ENCODE measurements at places on chromosomes 6 and 20.

- DNase-seq: no peak
These were observed 130.4 kb downstream of the PTPRK start for GRCh38 chr6:128389820-128390534.

DNA sequence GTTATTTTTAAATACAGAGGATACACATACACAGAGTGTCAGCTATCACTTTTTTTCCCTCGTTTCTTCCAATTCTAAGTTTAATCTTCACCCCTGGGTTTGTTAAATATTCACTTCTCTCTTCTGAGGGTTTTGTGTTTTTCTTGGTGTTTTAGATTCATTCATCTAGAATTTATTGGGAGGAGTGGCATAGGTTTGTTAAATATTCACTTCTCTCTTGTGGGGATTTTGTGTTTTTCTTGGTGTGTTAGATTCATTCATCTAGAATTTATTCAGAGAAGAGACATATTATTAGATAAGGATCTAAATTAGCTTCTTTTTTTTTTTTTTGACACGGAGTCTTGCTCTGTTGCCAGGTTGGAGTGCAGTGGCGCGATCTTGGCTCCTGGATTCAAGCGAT, 3.9 kb downstream of the GTF2H5 start:
- DNase-seq: no peak

DNA sequence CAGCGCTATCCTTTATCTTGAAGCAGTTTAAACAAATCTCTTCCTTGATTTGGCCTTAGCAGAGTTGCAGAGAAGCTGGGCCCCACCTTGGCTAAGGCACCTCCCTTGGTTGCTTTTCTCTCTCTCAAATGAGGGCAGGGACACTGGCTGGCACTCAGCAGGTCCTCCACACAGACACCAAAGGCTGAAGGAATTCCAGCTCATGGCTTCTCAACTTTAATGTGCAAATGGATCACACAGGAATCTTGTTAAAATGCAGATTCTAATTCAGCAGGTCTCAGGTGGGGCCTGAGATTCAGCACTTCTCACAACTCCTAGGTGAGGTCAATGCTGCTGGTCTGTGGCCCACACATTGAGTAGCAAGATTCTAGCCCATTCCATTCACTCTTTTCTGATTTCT, 25.7 kb downstream of the RIMS4 start:
- DNase-seq: no peak

DNA sequence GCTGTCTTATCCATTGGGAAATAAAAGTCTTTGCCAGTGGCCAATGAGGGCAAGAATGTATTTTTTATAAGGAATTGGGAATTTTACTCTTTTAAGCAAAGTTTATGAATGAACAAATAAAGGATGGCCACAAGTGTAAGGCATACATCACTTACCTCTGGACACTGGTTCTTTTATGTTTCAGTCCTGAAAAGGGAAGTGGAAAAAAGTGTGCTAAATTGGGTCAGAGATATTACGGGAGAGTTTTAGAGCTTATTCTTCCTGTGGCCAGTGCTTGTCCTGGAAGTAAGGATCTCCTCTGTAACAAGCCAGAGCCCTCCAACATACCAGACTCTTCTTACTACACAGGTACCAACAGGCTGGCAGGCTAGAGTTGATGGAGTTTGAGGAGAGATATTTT, 22.5 kb upstream of the RIPK1 start:
- no peak for DNase-seq

GRCh38 chr6:170503414-170503761, 49.7 kb downstream of the PSMB1 start:
- no peak for DNase-seq

- no peak for DNase-seq
These were observed 28.5 kb upstream of the MPC1 start for GRCh38 chr6:166411271-166411670.

- no peak for DNase-seq
These were observed 179.6 kb upstream of the CCN2 start for GRCh38 chr6:132130626-132131298.

DNA sequence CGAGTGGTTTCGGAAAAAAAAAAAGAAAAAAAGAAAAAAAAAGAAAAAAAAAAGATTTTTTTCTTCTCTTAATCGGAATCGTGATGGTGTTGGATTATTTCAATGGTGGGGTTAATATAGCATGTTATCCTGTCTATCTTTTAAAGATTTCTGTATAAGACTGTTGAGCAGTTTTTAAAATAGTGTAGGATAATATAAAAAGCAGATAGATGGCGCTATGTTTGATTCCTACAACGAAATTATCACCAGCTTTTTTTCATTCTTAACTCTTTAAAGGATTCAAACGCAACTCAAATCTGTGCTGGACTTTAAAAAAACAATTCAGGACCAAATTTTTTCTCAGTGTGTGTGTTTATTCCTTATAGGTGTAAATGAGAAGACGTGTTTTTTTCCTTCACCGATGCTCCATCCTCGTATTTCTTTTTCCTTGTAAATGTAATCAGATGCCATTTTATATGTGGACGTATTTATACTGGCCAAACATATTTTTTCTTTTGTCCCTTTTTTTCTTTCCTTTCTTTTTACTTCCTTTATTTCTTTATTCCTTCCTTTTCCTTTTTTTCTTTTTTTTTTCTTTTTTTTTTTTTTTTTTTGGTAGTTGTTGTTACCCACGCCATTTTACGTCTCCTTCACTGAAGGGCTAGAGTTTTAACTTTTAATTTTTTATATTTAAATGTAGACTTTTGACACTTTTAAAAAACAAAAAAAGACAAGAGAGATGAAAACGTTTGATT, 3.6 kb downstream of the SOX4 start:
- no peak for DNase-seq

DNA sequence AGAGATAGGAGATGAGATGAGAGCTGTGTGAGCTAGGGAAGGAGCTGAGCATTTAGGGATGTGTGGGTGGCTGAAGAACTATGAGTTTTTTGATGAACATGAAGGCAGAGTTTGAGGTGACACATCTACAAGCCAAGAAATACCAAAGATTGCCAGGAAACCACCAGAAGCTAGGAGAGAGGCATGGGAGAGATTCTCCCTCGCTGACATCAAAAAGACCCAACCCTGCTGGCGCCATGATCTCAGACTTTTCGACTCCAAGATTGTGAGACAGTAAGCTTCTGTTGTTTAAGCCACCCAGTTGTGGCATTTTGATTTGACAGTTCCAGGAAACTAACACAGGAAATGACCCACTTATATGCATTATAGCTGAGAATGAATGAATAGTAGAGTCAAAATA, 790.9 kb downstream of the TFAP2A start:
- no peak for DNase-seq

DNA sequence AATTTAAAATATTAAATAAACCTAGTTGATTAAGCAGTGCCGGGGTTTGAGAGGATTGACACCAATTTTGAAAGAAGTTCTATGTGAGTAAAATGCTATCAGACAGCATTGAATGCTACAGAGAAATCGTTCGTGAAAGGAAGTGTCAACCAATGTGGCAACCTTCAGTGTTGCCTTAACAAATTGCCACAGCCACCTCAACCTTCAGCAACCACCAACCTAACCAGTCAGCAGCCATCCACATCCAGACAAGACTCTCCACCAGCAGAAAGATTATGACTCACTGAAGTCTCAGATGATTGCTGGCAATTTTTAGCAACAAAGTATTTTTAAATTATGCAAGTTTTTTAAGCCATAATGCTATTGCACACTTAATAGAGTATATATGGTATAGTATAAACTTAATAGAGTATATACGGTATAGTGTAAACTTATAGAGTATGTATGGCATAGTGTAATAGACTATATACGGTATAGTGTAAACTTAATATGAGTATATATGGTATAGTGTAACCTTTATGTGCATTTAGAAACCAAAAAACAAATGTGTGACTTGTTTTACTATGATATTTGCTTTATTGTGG, 65.3 kb upstream of the ID4 start:
- DNase-seq: no peak

- no peak for DNase-seq
These were observed 83.0 kb downstream of the HFE start for GRCh38 chr6:26170181-26170580.

GRCh38 chr20:35444226-35444625, 6.2 kb upstream of the GDF5 start:
- no peak for DNase-seq

GRCh38 chr20:53344891-53345290, 248.7 kb downstream of the ZNF217 start:
- DNase-seq: no peak

DNA sequence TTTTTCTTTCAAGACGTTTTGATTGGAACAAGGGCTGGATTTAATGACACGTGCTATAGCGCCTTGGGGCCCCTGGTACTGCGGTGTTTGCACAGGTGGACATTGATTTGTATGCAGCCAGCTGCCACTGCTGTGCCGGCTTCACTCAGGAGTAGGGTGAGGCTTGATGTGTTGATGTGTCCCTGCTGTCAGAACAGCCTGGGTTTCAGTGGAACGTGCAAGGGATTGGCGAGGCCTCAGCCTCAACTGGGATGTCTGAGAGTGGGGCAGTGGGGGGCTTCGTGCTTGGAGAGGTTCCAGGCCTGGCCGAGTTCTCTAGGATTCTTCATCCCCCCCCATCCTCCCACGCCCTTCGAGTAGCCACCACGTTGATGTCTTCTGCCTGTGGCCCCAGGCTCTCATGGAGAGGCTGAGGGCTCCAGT, 23.0 kb downstream of the PYGB start:
- DNase-seq: no peak

GRCh38 chr6:84816741-84817140, 52.3 kb upstream of the TBX18 start:
- DNase-seq: no peak

DNA sequence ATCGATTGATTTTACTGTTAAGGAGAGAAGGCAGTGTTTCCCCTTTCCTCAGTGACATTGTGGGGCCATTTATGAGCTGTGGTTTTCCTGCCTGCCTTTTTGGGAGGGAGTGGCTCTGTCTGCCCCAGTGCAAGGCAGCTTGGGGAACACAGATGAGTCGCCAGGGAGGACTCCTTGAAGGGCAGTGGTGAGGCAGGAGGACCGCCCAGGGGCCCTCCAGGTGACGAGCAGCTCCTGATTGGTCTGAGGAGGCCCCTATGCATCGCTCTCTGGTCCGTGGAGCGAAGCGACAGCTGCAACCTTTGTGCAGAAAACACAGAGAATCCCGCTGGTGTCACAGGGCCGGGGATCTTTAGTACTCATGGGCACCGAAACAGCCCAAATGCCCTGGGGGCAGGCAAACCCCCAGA, 100.3 kb downstream of the TMEM242 start:
- DNase-seq: no peak

- no peak for DNase-seq
These were observed 119.0 kb downstream of the ADGRG6 start for GRCh38 chr6:142420802-142421201.

GRCh38 chr20:40961176-40961575, 67.4 kb upstream of the TOP1 start:
- no peak for DNase-seq

- DNase-seq: peak; percentile 12
These were observed 14.0 kb downstream of the UST start for GRCh38 chr6:148760568-148761526.

DNA sequence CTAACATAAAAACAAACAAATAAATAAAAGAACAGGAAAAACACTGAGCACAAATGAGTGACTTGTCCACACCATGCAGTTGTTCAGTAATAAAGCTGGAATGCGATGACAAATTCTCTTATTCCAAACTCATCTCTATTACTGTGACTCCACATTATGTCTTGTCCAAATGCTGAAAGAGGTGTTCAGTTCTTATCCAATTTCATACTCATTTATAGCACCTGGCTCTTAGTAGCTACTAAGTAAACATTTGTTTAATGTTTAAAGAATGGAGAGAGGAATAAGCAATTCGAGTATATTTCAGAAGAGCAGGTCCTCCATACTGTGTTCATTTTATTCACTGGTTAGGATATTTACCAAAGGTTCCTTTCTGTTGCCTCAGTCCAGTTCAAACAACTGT, 439.0 kb upstream of the JAG1 start:
- DNase-seq: no peak

DNA sequence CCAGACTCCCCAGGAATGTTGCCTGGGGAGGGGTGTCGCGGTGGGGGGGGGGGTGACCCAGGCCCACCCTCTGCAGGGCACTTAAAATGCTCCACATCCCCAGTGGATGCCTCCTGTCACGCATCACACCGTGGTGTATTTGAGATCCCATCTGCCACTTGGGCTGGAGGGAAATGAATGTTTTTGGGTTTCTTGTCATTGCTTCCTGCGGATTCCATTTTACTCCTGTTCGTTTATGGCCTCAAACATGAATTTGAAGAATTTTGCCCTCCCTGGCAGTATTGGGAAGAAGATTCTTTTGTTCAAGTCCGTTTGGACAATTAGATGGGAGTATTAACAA, 544 bp upstream of the KHDC1 start:
- no peak for DNase-seq

DNA sequence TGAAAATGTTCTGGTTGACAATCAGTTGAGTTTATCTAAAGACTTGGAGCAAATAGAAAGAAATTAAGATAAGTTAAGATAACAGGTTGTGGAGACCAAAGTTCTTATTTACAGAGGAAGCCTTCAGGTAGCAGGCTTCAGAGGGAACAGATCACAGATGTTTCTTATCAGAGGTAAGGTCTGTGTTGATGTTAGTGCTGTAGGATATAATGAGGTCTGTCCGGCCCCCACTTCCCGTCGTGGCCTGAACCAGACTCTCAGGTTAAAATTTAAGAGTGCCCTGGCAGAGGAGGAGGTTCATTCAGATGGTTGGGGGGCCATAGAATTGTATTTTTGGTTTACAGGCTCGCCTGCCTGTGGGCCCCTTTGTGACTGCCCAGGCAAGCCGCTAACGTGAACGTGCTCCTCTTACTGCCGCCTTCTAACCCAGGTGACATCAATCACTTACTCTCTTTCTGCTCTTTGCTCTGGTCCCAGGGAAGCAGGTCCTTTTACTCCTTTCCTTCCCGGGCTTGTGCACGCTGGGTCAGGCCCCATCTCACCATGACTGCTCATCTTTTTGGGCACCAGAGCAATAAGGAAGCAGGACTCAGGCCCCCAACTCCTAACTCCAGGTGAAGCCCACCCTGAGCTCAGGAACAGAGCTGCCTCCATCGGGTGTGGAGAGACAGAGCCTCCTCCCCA, 18.3 kb upstream of the UNC93A start:
- DNase-seq: no peak

DNA sequence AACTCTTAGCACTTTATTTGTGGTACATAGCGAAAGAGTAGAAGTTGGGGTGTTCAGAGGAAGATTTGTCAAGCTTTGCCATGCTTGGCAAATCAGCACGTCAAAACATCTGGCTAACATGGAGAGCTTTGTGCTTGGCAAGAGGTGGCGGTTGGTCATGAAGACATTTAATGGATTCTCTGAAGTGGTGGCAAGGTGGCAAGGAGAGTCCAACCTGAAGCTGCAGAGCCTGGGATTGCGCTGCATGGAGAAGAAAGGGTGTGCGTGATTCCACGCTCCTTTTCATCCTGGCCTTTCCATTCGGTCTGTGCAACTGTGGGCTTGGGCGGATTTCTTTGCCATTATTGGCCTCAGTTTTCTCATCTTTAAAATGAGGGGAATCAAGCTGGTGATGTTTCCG, 3.1 kb downstream of the PYGB start:
- DNase-seq: no peak

DNA sequence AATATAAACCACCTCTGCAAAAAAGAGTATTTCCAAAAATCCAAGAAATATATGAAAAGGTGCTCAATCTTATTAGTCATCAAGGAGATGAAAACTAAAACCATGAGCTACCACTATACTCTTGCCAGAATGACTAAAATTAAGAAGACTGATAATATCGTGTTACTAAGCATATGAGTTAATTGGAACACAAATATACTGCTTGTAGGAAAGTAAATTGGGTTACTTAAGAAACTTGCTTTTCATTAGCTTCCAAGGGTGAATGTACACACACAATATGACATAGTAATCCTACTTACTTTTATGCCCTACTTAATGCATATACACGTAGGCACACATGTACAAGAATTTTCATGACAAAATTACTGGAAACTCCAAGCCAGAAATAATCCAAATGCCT, 3.4 kb downstream of the THEMIS start:
- DNase-seq: no peak
